ENCODE measurements at places on chromosomes 6 and 20.

DNA sequence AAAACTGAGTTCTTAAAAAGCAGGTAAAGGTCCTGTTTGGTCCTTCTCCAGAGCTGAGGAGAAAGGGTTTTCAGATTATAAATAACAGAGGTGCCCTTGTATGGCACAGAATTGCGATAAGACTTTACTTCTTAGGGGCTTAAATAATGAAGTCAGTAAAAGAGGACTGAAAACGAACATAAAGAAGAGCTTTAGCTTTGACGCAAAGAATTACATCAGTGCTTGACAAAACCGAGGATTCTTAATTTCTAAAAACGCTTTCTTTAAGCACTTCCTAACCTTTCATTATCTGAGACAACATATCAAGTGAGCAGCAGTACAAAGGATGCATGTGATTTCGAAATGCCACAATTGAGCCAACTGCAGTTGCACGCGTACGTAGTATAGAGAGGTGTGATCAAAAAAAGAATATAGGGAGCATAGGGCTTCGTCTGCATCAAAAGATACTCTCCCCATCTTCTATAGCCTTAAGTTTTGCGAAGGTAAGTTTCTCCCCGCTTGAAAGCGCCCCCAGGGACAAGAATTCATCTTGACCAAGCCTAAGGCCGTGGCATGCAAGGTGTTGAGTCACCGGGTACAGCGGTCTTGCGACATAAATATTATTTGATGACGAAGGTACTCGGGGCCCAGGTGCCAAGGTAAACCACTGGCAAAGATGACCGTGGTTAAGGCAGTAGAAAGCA lies 778 bp upstream of the LOC128125822 start:
- no peak for DNase-seq

DNA sequence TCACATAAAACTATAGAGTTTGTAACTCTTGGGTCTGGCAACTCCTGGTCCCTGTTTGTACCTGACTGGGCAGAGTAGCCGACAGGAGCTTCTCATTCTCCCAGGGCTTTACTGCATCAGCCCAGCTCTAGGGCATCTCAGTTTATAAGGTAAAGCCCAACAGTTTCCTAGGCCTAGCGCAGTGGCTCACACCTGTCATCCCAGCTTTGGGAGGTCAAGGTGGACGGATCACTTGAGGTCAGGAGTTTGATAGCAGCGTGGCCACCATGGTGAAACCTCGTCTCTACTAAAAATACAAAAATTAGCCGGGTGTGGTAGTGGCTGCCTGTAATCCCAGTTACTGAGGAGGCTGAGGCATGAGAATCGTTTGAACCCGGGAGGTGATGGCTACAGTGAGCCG lies 47.8 kb downstream of the ATP9A start:
- DNase-seq: no peak

GRCh38 chr6:100479179-100480035 lies 14.7 kb upstream of the SIM1 start:
- peak; percentile 39 for DNase-seq

DNA sequence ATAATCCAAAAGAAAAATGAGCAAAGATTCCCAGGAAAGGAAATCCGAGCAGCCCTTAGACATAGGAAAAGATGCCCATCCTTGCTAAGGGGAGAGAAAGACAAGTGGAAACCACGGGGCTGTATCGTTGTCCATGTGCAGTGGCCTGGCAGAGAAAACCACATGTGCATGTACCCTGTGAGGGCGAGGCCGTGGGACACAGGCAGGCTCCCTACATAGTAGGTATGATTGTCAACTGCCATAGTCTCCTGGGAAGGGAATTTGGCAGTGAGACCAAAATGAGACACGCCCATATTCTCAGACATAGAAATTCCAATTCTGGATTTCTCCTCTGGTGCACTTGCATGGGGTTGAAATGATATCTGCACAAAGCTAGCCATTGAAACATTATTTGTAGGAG lies 169.7 kb upstream of the SALL4 start:
- no peak for DNase-seq

DNA sequence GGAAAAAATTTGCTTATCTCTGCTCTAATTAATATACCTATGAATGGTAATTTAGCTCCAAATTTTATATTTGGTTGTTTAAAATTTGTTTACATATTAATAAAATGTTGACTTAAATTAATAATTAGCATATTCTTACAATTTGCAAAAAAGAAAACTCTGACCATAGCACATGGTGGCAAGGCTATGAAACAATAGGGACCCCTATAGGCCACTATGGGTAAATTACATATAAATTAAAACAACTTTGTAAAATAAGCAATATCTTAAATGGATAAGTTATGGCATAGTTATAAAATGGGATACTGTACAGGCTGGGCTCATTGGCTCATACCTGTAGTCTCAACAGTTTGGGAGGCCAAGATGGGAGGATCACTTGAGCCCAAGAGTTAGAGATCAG lies 76.0 kb downstream of the MKKS start:
- peak; percentile 77 for DNase-seq

GRCh38 chr6:166381733-166382499 lies 824 bp downstream of the MPC1 start:
- peak; percentile 66 for DNase-seq

DNA sequence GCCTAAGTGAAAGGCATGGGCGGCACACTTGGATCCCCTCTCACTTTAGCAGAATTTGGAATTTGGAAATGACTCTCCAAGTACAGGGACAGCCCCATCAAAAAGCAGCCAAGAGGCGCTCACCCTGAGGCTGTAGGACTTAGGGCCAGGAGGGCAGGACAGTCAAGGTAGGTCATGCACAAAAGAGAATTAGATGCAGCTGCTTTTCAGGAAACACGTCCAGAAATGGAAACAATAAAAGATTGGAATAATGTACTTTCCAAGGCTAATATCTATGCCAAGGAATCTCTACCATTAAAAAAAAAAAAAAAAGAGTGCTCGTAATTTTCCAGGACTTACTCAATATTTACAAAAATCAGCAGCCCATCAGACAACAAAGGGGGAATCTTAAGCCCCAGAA lies 19.9 kb downstream of the PREP start:
- no peak for DNase-seq

DNA sequence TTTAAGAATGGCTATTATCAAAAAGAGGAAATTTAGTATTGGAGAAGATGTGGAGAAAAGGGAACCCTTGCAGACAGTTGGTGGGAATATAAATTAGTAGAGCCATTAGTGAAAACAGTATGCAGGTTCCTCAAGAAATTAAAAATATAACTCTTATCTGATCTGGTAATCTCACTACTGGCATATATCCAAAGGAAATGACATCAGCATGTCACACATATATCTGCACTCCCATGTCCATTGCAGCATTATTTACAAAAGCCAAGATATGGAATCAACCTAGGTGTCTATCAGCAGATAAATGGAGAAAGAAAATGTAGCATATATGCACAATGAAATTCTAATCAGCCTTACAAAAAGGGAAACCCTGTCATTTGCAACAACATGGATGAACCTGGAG lies 2.6 kb downstream of the SIRPG start:
- no peak for DNase-seq

DNA sequence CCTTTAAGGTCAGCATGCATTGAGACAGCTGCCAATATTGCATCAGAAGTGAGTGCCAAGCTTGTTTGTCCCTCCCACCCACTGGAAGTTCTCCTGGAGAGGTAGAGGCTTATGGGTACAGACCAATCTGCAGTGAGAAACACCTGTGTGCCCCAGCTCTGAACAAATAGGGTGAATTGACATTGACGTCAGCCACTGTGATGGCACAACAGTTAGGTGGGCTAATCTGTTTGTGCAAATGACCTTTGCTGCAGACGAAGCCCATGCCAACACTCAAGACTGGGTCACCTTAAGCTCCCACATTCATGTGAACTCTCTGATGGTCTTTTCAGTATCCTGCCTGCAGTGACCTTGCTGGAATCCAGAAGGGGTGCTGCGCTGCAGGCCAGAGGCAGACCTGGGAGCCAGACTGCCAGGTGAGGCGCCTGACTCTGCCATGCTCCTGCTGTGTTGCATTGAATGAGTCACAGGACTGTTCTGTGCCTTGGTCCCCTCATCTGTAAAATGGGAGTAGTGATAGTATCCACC lies 99.9 kb downstream of the ALDH8A1 start:
- DNase-seq: no peak
